ENCODE measurements at places on chromosomes 12 and 14. TPM values are rescaled to one million over a fixed set of nuclear protein-coding genes. Genes with fewer than 3 reads are reported as not detected.

A2ML1 gene
- total RNA-seq = not detected

TESPA1 gene
- not detected for total RNA-seq

DNA sequence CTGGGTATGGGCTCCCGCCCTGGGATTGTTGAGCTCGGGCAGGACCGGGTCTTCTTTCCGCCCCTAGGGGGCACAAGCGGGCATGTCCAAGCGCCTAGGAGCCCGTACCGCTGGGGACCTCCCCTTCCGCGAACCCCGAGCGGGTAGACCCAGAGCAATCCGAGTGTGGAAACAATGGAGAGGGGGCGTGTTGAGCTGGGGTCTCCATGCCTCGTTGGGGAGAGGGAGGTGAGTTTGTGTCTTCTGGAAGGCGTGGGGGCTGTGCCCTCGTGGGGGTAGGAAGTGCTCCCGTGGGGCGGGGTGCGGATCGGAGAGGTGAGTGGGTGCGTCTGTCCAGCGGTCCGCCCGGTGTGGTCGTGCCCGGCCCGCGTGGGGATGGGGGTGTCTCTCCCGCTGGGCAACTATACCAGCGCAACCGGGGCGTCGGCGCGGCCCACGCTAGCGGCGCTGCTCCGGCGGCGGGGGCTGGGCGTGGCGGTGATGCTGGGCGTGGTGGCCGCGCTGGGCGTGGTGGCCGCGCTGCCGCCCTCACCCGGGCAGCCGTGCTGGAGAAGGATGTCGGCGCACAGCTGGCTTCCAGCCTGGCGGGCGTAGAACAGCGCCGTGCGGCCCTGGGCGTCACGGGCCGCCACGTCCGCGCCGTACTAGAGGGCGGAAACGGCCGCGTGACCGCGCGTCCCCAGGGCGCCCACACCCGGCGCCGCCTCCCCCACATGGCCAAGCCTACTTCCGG lies 12.2 kb downstream of the AGAP2 start:
- peak; percentile 64 for DNase-seq

- no peak for DNase-seq
These were observed 24.3 kb upstream of the OR6J1 start for GRCh38 chr14:22668417-22668816.

DNA sequence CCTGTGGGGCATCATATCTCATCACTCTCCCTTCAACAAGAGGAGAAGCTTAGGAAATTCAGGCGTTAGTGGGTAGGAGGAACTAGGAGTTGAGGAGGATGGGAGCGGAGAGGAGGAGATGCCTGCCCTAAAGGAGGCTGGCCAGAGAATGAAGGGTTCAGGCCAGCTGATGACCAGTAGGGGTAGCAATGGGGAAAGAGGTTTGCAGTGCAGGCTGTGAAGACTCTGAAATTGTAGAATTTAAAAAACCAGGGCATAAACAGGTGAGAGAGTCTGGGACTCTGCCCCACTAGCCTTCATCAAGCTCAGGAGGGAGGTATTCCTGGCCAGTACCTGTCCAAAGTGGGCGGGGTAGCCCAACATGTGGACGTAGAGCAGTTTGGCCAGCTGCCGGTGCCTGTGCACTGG lies 809 bp downstream of the AP1G2 start:
- DNase-seq = peak; percentile 55
